ENCODE measurements at places on chromosomes 6 and 20. TPM values are rescaled to one million over a fixed set of nuclear protein-coding genes. Genes with fewer than 3 reads are reported as not detected.

DNA sequence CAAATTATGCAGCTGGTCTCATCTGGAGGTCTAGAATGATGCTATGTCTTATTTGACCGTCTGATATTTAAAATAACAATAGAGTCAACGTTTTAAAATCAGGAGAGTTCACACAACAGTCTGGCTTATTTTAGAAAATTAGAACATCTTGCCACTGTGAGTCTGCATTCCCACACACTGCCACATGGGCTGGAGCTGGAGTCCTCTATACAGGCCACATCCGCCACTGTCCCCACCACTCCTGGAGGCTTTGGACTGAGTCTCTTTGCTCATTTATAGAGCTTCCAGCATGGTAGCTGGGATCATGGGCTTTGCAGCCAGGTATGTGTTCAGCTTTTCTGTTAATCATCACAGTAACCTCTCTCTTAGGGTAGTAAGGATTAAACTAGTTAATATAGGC is 68.8 kb upstream of the ZNFX1 start:
- no peak for DNase-seq

GRCh38 chr6:169070506-169071176 is 183.0 kb downstream of the THBS2 start:
- no peak for DNase-seq

GRCh38 chr6:36679043-36679833 is 724 bp downstream of the CDKN1A start:
- DNase-seq, result peak; percentile 45

GRCh38 chr6:105952772-105953690 is 133.1 kb upstream of the PRDM1 start:
- DNase-seq, result peak; percentile 10

DNA sequence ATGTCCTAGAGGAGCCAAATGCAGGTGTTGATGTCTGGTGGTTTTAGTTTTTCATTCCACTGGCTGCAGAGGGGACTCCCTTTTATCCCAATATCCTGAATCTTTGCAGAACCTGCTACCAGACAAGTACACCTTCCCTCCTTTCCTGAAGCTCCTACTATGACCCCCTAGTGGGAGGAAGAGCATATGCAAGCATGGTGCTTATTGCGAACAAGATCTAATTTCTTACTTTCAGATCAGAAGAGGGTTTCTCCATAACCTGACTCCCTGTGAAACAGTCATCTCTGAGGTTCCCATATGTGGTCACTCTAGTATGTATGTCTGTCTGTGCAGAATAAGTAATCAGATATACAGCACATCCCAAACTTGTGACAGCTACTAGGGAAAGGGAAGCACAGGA is 277.2 kb downstream of the ARHGAP18 start:
- no peak for DNase-seq

GRCh38 chr20:24966317-24967012 is 17.4 kb downstream of the CST7 start:
- peak; percentile 4 for DNase-seq

GRCh38 chr6:169287675-169288074 is 34.0 kb upstream of the THBS2 start:
- DNase-seq, result no peak

PDYN gene
- not detected for total RNA-seq

C4B gene
- 168 TPM for total RNA-seq

RSPH9 gene
- total RNA-seq, result 5.4 TPM
